ENCODE measurements at places on chromosomes 12 and 14.

- no peak for DNase-seq
Measured at GRCh38 chr12:49564686-49565405, 3.1 kb downstream of the MCRS1 start.

DNA sequence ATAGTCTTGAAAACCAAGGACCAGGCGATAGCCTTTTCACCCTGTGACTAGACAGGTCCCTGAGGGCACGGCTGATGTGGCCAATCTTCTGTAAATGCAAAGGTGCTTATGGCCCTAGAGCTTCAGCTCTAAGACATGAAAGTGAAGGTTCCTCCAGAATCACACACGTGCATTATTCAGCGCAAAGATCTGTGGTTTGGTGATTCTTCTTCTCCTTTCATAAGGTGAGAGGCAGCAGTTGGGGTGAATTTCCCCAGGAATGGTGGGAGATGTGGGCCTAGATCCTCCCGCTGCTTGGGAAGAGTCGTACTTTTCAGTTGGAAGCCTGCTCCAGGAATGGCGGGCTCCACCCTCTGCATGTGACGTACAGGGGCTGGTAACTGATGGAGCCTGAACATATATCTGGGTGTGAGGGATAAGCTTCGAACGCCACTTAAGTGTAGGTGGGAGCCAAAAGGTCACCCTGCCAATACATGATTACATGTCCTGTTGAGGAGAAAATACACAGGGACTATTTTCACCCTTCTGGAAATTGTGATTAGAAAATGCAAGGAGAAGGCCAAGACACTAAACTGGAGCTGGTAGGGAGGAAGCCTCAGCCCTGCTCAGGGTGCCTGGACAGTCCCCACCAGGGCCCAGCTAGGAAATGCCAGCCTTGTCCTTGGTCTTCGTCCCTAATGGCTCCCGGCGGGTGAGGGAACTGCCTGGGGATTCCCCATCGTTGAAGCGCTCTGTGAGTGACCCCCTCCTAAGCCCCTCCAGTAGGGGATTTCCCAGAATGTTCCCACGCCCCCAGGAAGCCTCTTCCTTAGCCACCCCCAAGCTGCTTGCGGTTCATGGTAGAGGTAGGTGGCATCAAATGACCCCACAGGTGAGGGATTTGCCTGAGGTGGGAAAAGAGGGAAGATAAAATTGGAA is 17.6 kb downstream of the BATF start:
- DNase-seq = no peak

GRCh38 chr12:19110221-19110940 is 19.2 kb upstream of the PLEKHA5 start:
- DNase-seq = no peak

GRCh38 chr14:36747411-36748184 is 85.9 kb downstream of the PAX9 start:
- DNase-seq = no peak

GRCh38 chr14:23182372-23183157 is 895 bp downstream of the SLC7A8 start:
- DNase-seq = no peak
